Omental fat pad (tissue), 4 donors: ENCODE measurements at places on chromosomes 16 and 17. TPM values are rescaled to one million over a fixed set of nuclear protein-coding genes. Genes with fewer than 3 reads are reported as not detected.

DNA sequence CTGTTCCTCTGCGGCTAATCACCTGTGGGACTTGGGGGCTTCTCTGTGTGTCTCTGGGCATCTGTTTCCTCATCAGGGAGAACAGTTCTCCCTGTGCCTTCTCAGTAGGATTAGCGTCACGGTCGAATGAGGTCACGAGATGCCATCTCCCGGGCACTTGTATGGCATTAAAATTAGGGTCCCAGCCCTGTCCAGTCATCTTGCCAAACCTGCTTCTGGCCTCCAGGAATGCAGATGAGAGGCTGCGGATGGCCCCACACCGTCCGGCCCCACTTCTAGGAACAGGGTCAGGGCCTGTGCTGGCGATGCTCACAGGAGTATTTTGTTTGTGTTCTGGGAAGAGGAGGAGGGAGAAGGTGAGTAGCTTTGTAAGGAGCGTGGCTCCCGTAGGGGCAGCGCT lies 58.5 kb downstream of the OR1D5 start:
- DNase-seq = no peak

CIBAR2 gene
- total RNA-seq = not detected

DNA sequence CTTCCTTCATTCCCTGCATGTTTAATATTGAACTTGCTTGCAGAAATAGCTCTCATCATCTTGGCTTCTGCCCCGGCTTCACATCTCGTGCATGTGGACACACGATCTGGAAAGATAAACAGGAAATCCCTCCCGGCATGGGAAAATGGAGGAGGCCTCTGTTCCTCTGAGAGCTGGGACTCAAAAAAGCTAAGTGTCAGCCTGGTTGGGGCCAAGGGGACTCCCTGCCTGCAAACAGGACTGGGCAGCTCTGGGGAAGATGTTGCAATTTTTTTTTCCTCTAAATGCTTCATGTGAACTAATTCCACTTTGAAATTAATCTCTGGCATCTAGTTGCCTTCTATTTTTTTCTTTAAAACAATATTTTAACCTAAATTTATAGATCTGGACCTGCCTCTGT lies 24.8 kb downstream of the ITPRIPL2 start:
- no peak for DNase-seq

GRCh38 chr16:74186561-74186971 lies 110.0 kb upstream of the PSMD7 start:
- DNase-seq = no peak

SMIM36 gene
- total RNA-seq = not detected

RAB37 gene
- total RNA-seq = 3.0 TPM
